Ureter (tissue), 1 donor: ENCODE measurements at places on chromosomes 4 and X.

- DNase-seq = no peak
Observed at GRCh38 chrX:134622056-134622812, 36.0 kb downstream of the PLAC1 start.

- no peak for DNase-seq
Observed at GRCh38 chr4:67048530-67048929, 496.8 kb downstream of the CENPC start.

DNA sequence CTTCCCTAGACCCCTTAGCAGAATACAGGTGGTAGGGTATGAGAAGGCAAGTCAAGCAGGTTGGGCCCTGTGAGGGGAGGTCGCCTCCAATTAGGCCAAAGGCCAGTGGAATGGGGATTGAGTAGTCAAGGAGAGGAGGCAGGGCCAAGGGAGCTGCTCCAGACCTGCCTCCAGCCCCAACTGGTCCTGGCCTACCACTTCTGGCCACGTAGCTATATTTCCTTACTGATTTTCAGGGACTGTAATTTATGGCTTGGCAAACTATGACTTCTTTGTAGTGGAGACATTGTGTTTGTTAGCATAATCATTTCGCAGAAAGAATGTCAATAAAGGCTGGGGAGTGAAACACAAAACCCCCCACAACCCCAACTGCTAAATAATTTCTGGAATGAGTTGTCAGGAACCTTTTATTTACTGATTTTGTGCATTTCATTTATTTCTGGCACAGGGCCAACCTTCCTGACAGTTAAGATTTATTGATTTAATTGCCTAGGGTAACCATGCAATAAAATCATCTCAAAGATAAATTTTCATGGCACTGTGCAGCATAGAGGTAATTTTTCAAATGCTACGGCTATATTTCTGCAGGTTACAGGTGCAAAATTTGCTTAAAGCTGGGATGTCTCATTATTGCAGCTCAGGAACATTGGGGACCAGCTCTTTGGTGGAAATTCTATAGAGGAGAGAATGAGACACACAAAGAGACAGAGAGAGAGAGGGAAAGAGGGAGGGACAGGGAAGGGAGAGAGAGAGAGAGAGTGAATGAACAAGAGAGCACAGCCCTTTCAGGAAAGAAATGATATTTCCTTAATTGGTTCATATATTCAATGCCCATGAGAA, 494.9 kb downstream of the IDS start:
- DNase-seq = no peak

GRCh38 chr4:56859841-56860240, 38.3 kb upstream of the SPINK2 start:
- DNase-seq = no peak

DNA sequence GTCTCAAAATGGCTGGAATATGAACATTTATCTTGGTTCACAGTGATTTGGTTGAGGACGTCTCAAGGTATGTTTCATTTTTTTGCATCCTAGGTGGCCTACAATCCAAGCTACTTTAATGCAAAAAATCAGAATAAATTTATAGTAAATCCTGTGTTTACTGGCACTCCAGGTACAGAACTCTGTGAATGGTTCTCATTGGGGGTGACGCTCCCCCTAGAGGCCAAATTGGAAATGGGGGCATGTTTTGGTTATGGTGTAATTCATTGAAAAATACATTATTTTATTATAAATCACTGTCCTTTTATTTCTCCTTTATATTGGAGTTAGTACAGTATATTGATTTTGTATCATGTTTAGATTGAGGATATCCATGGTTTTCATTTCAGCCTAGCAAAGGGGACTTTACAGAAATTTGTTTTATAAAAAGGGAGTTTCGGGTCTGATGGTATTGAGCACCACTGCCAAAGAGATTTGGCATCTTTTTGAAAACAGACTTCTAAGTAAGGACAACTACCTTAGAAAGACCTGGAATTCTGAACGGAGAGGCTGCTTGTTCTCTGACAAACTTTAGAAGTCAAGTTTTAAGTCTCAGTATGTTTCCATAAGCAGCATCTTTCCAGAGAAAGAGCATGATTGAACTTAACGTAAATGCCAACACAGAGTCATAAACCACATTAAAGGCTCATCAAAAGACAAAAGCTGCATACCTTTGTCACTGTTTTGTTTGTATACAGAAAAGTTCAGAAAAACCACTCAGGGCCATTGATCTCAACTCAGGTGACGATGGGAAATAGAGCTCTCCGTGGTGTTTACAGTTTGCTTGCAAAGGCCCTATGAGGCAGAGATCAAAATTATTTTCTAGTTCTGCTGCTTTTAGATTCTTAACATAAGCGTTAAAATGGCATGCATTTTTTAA, 19.4 kb downstream of the MTM1 start:
- DNase-seq = no peak

DNA sequence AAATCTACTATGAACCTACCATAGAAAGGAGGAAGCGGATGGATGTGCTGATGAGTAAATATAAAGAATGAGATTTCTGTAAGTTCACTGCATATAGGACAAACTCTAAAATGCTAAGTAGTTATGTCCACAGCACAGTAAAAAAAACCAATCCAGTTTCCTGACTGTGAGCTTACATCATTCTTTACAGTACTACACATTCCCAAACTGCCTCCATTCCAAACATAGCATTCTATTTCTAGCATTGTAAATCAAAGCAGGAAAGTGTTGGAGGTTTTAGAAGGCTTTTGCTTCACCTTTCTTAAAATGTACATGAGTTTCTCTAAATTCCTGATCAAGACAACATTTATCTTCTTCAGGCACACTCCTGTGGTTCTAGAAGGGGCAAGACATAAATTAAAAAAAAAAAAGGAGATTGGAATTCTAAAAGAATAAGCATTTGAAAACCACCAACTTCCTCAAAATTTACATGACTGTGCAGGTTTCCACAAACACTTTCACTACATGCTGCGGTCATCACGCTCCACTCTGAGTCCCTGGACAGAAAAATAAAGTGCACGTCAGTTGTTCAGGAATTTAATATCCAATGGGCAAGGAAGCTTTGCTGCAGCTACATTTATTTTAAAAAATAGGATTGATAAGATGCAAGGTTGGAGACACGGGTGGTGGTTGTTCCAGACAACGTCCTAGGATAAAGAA, 297.6 kb upstream of the STS start:
- DNase-seq = no peak

DNA sequence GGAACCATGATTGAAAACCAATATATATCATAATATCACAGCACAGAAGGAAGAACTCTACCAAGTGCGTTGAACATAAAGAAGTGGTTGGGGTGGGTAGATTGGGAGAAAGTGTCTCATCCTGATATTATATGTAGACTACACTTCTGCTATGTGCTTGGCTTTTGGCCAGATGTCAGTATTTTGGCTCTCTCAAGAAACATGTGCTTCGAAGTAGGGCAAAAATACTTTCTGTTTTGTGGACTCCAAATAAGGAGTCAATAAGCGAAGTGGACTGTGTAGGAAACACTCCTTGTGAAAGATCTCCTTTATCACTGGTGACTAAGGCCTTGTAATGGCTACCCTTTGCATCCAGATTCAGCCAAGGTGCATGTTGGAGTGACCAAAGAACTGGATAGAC, 7.8 kb upstream of the HPSE start:
- DNase-seq = no peak

DNA sequence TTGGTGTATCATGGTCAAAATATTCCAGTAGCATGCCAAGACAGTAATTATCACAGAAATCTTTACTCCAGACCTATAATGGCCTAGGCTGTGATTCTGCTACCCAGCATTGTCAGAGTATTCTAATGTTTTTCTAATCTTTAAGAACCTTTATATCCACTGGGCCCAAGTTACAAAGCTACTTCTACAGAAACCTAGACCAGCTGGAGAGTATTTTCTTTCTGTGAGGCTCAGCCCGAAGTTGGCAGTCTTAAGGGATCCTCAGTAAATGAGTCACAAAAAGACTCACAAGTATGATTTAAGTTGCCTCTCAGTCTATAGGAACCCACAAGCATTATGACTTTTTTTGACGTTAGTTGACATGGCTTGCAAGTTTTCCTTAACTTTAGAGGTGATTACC, 638.5 kb upstream of the FAM241A start:
- DNase-seq = no peak

GRCh38 chr4:151853034-151853433, 92.2 kb upstream of the GATB start:
- no peak for DNase-seq

GRCh38 chr4:127155116-127155515, 477.6 kb upstream of the INTU start:
- DNase-seq = no peak

DNA sequence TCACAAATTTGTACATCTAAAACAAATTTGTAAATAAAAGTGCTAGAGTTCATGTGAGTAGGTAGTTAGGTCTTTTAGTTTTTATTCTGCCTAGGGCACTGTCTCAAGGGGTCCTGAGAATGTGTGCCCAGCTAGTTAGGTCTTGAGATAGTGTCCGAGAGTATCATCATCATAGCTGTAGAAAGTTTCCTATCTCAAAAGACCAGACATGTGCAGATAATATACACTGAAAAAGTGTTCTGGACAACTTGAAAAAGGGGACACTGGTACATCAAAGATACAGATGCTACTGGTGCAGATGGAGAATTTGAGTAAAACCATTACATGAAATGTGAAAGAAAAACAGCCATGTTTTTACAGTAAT, 1.8 kb upstream of the ZCCHC4 start:
- no peak for DNase-seq

- DNase-seq = no peak
Observed at GRCh38 chr4:92249541-92249940, 54.2 kb upstream of the GRID2 start.
